ENCODE measurements at places on chromosomes 2 and 18.

GRCh38 chr2:187580462-187581124 is 26.4 kb upstream of the TFPI start:
- DNase-seq, result no peak

DNA sequence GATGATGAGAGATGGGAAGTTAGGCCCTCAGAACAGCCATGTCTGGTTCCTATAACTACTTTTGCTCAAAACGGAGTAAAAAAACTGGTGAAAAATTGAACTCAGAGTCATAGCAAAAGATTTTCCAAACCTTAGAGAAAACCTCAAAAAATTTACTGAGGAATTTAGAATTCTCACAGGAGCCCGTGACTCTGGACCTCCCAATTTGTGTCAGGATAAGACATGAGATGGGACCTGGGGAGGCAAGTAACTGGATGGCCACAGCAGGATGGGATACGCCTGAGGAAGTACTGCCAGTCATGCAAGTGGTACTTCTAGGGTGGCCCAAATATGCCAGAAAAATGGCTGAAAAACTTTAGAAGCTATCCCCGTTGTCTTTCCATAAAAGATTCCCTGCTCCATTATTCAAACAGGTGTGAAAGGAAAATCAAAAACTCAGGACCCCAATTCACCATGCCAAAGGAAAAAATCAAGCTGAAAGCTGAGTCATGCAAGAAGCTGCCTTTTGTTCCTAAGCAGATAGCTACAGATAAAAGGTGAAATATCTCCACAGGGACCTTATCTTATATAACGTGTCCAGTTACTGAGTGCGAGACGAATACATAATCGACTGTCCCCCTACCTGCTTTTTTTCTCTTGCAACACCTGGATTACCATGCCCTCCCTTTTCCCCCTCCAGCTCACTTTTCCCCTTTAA is 34.1 kb upstream of the LIPG start:
- DNase-seq, result no peak

DNA sequence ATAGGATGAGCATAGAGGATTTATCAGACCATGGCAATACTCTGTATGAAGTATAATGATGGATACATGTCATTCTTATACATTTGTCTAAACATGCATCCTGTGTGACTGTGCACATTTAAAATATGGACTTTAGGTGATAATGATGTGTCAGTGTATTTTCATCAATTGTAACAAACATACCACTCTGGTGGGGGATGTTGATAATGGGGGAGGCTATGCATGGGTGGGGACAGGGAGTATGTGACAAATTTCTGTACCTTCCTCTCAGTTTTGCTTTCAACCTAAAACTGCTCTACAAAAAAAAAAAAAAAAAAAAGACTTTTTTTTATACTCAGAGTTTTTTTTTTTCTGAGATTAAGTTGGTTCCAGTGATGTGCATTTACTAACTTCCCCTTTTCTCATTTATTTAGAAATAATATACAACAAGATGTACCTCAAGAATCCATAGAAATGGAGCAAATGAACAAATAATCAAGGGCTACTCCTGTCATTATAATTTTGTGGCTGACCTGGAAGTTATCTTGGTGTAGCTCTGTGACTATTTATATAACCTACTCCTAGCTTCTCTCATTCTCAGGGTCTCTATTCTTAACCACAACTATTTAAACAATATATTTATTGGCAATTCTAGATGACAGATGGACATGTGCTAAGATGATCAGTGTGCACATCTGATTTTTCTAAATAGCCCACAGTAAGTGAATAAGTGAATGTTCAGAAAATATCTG is 108.9 kb upstream of the ITGA4 start:
- no peak for DNase-seq

GRCh38 chr18:32937066-32937465 is 164.2 kb upstream of the KLHL14 start:
- DNase-seq, result no peak

DNA sequence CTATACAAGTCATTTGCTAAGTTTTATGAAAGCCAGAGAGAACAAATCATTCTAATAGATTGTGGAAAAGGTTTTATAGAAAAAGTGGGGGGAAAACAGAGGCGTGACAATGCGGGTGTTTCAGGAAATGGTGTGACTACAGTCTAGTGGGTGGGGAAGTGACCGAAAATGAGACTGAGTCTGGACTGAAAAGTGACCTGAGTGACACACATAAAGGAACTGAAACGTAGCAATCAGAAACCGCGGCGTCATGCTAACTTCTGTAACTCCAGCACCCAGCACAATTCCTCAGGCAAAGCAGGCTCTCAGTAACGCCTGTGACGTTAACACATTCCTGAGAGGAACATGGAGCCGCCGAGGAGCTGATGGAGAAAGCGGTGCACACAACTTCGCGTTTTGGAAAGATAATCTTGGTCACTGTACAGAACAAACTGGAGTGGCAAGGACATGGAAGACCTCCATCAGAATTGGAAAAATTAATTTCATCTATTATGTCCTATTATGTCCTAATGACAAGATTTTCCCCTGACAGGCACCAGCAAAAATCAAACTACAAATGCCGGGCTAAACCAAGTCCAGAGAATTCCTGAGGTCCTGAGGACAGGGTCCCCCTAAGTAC is 1.4 kb upstream of the CD226 start:
- no peak for DNase-seq

DNA sequence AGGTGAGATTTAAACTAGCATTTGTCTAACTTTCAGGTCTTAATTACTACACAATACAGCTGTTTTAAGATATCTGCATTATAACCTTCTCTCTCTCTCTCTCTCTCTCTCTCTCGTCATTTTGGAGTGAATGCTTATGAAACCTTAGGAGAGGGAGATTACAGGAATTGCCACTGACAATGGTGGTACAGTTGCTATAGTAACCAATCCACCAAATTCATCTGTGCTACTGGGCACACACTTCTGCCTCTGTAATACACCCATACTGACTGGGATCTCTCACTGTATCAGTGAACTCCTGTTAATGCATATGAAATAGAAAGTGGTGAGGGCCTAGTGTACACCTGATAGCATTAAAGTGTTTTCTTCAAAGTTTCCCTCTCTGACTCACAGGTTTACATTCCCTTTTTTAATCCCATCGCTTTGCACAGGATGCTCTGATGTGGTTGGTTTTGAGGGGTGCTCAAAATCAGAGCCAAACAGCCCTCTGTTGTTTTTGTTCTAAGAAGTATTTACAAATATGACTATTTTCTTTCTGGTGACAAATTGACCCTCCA is 13.1 kb downstream of the KLHL14 start:
- DNase-seq, result no peak

- DNase-seq, result no peak
Measured at GRCh38 chr18:69978732-69979715, 31.4 kb upstream of the CD226 start.

DNA sequence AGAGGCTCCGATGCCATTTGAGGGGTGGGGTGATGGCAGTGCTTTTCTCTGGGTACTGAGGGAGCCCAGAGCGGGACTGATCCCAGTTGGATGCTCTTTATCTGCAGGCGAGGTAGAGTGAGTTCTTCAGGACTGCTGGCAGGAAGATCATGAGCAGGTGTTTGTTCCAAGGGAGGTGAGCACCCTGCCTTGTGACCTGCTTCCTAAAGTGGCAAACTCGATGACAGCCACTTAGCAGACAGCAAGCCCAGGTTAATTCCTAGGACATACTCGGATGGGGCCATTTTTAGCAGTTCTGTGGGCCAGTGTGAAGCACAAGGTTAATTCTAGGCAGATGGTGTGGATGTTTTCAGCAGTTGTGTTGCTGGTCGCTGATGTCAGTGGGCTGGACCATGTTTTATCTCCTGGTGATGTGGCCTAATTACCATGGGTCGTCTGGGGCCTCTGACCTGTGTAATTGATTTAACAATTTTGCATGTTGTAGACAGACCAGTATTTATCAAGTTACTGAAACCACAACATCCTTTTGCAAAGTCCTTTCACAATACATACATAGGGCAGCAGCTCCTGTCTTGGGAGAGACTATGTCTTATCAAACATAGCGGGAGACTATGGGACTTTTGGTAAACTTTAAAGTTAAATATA is 4.9 kb downstream of the FKBP1B start:
- DNase-seq, result no peak

DNA sequence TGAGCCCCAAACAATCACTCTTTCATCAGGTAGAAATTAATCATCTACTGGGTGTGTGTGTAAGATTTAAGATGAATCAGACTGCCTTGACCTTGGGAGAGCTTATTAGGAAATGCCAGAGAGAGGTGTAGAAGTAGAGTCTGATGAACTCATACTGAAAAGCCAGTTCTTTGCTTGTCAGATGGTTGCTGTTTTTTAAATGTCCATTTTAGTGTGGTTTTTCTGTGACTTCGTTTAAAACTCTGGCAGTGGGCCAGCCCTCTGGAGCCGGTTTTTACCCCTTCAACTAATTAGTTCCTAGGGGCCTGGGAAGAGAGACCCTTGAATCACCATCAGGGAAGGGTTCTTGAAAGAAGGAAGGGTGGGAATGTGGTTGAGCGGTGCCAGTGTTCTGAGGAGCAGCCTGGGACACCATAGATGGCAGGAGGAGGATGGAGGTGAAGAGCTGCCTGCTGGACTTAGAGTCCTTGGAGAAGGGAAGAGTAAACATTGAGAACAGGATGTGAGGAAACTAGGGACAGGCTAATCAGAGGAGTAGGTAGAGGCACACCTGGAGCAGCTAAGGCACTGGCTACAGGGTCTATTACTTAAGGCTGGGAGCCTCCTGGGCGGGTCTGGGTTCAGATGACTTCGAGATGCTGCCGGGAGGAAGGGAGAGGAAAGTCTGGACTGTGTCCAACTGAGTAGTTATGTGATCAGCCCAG is 66.1 kb downstream of the LRRFIP1 start:
- DNase-seq, result peak; percentile 68

DNA sequence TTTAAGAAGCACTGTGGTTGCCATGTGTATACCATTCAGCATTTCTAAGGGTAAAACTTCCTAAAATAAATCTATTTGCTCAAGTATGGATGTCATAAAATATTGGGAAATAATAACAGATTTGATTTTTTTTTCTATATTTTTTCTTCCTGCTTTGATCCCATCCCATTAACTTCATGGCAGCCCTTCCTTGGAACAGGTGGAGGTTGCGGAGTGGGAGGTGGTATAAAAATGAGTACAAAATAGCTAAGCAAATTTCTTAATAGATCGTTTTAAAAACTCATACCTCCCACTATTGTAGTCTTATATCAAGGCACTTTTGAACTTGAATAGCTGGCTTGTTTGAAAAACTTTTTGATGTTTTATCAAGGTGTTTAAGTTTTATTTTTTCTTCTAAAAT is 152.1 kb upstream of the KYNU start:
- DNase-seq, result no peak

DNA sequence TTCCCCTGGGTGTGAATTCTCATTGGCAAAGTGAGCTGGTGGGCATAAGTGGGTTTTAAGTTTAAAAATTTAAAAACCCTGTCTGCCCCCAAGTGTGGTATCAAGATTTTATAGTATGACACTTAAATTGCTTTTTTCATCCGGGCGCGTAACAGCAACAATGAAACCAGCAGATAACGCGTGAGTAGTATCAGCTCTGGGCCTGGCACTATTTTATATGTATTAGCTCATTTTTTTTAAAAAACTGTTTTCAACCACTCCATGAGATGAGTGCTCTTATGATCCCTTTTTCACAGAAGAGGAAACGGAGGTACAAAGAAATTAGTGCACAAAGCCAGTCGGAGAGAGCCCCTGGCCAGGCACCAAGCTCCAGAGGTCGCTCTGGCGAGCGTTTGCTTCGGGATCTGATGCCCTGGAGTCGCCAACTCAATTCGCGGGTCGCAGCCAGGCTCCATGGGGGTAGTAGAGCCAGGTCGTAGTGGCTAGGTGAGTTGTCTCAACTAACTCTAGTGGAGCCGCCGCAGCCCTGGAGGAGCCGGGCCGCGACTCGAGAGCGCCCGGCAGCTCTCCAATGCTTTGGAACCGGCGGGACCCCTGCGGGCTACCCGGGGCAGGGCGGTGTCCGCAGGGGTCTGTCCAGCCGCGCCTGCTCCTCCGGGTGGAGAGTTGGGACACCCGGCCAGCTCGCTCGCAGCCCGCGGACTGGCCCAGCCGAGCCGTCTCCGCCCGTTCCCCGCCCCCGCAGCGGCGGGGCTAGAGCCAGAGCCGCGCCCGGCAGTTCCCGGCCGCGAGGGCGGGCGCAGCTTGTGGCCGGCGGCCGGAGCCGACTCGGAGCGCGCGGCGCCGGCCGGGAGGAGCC is at the start of gene IL1R1:
TSS of gene IL1R1 (plus strand) at position 777 of the 859 bp plus-strand sequence. CDS start 14,979 bp downstream, outside the sequence.
- no peak for DNase-seq

GRCh38 chr2:1781291-1782080 is 37.2 kb upstream of the PXDN start:
- no peak for DNase-seq

- no peak for DNase-seq
Measured at GRCh38 chr18:11927497-11927896, 19.4 kb upstream of the MPPE1 start.

DNA sequence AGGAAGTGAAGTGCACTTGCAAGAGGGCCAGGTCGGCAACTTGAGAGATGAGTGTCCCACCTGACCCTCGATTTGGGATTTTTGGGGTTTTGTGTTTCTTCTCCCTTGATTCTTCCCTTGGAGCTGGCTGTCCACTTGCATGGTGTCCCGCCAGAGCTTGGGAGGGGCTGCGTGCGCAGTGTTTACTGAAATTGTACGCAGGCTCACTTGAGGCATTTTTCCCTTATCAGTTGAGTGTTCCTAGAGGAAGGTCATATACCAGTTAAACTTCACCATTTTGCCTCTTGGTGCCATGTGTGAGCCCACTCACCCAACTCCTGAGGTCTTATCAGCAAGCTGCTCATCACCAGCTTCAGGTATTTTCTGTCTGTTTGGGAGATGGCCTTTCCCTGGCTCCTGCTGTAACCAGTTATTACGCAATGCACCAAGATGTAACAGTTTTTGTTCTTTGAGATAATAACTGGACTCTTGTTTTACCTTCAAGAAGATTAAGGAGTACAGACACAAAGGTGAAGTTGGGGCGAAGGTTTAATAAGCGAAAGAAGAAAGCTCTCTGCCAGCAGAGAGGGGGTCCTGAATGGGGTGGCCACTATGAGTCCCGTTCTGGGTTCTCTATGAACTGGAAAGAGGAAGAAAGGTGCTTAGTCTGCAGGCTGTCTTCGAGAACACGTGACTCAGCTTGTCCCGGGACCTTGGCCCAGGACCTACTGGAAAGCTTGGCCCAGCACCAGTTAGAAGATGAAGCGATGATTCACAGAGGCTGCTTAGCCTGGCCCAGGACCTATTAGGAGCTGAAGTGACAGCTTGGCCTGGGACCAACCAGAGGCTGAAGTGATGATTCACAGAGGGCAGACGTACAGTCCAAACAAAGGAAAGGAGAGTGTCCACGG is 21.5 kb upstream of the TXNL4A start:
- DNase-seq, result peak; percentile 17

- DNase-seq, result no peak
Measured at GRCh38 chr2:222256250-222256649, 42.5 kb downstream of the PAX3 start.

GRCh38 chr2:98867539-98868309 is 68.3 kb downstream of the CRACDL start:
- no peak for DNase-seq

- DNase-seq, result no peak
Measured at GRCh38 chr2:74953796-74954499, 4.5 kb upstream of the POLE4 start.

- no peak for DNase-seq
Measured at GRCh38 chr2:163369111-163369510, 366.7 kb downstream of the FIGN start.

All from SW 1271 (cell line).